ENCODE measurements at places on chromosomes 1 and 21.

GRCh38 chr1:205416322-205416721 lies 5.5 kb downstream of the LEMD1 start:
- DNase-seq = no peak

- no peak for DNase-seq
Measured at GRCh38 chr1:57064379-57065140, 98.7 kb upstream of the C8B start.

GRCh38 chr1:96487394-96487793 lies 234.2 kb upstream of the PTBP2 start:
- DNase-seq = no peak

GRCh38 chr1:170910273-170910672 lies 25.1 kb upstream of the MROH9 start:
- DNase-seq = no peak

- peak; percentile 13 for DNase-seq
Measured at GRCh38 chr1:52552236-52552504, 722 bp downstream of the TUT4 start.

DNA sequence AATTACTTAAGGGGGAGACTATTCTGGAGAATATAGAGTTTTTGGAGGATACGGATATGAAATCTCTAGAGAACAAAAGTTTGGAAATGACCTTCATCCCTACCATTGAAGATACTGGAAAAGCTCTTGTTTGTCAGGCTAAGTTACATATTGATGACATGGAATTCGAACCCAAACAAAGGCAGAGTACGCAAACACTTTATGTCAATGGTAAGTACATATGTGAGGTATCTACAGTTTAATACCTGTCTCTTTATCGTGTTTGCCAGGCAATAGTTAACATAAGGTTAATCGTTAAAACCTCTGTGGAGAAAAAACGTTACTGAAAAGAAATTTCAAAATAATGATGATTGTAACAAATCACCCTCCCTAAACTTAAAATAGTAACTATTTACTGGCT lies 11.8 kb downstream of the VCAM1 start:
- no peak for DNase-seq

DNA sequence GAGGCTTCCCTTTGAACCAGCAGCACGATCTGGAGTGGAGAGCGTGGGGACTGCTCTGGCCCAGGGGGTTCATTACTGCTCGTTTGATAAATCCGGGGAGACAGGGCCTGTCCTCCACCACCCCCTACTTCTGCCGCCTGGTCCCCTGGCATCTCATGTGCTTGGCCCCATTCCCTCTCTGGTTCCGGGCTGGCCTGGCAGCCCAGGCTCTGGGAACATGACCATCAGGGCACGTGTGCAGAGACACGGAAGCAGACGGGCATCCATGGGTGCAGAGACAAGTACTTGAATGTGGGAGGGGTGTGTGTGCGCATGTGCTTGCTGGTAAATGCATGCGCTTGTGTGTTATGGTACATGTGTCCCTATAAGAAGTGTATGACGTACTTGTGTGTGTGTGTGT lies 75.5 kb downstream of the KIRREL1 start:
- no peak for DNase-seq

DNA sequence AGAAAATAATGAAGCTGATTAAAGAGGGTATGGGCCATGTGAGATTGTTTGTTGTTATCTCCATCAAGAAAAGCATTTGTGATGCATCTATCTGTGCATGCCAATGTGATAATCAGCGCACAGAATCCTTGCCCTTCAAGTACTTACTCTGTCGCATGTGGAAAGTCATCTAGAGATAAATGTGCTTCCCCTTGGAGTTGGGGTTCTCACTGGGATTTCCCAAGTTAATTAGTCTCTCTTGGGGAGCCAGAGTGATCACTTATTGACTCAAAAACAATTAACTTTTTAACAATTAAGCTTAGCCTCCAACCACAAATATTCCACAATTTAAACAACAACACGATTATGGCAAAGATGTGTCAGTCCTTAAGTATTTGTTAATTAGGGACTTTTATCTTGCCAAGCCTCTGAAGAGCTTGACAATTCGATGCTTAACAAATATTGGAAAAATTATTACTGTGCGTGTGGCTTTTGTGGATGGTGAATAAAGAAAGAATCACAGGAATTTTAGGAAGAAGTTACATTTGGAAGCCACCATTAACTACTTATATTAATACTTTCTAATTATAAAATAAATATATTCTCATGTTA lies 17.5 kb downstream of the RHOU start:
- no peak for DNase-seq

DNA sequence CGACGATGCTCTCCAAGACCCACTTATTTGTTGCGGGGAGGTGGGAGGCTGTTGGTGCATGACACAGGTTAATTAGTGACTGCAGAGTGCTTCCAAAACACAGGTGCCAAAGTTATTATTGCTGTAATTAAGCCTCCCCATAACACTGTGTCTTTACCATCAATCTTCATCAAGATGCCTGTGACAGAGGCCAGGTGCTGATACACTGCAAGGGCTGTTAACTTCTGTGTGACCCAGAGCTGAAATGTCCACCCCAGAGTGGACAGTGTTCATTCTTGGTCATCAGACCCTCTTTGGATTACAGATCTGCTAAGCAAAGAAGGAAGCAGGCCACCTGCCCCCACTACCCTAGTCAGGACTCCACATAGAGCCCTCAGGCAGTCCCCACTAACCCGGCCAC lies 55.5 kb downstream of the CAPN8 start:
- no peak for DNase-seq

DNA sequence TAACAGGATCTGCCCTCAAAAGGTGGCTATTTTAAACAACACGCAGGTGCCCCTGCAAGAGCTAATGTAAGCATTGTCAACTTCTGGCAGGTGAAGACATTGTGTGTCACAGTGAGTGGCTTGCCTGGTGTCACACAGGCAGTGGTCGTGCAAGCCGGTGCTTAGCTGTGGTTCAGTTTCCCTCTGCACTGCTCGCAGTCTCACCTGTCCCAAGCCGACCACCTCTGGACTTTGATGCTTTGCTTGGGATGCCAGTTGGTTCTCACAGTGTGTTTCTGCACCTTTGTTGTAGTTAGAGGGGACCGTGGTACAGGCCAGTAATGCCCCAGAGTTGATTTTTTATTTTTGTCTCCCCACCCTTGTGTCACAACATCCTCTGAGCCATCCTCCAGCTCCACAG lies 85.2 kb downstream of the UCK2 start:
- no peak for DNase-seq

GRCh38 chr1:214234635-214235025 lies 46.3 kb upstream of the SMYD2 start:
- DNase-seq = no peak

- DNase-seq = no peak
Measured at GRCh38 chr1:15584489-15585363, at the start of gene AGMAT. TSS of gene AGMAT (minus strand) at chr1:15585051. CDS start at chr1:15584967, 84 bp downstream.

DNA sequence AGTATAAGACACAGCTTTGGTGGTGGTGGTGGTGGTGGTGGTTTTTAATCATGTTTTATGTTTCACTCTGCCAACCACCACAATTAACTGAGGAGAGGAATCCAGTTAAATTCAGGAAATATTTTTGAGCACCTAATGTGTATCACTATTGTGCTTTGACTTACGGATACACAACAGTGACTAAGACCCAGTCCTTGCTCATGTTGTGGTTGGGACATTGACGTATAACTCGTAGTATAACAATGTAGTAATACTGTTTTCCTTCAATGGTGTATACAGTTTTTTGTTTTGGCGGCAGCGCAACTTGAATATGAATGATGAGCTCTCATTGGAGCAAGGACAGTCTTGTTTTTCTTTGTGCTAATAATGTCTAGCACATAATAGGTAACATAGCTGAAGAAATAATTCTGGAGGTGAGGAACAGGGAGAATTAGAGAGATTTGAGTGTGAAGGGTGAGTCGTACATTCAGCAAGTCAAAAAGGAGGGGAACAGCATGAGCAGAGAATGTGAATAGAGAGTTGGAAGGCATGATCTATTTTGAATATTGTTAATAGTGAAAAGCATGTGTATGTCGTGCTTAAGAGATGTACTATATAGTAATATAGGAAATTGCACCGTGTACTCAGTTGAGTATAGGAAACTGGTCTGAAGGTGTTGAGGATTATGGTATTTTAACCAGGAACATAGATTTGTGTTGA lies 5.5 kb downstream of the CACYBP start:
- no peak for DNase-seq

DNA sequence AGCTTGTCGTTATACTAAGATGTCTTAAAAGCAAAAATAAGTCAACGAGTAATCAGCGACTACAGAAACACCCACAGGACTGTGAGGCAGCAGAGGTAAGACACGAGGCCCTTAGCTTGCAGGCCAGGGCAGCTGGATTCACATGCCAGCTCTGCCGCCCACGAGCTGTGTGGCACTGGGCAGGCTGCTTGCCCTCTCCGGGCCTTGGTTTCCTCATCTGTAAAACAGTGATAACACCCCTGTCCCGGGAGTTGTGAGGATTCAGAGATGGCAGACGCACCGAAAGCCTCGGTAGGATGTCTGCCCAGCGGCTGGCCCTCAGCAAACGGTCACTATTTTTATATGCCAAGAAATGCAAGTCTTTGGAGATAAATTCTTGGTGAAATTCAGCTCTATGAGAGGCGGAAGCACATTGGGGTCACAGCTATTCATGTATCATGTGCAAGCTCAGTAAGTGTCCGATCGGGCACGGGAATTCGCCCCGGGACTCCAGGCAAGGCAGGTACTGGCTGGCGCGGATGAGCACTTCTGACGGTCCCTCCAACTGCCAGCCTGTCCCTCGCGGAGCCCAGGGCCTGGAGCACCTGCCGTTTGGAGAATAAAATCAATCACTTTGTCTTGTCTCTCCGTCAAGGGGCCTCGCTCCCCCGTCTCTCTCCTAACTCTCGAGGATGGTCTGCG lies 1.1 kb downstream of the C2CD2 start:
- DNase-seq = no peak

DNA sequence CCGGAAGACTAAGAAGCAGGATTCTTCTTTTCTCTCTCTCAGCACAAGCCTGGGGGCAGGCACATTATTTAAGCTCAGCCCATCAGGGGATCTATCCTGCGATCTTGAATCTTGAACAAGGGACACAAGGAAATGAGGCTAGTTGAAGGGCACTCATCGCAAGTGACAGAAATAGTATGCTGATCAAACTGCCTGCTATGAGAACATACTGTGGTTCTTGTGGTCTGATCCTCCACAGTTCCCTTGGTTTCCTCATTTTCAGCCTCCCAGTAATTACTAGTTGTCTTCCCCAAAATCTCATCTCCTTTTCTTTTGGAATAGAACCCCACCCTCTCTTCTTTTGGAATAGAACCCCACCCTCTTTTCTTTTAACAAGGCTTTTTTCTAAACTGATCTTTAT lies 6.5 kb downstream of the ANKRD45 start:
- DNase-seq = no peak

- no peak for DNase-seq
Measured at GRCh38 chr1:201156346-201156745, 2.1 kb upstream of the TMEM9 start.

- no peak for DNase-seq
Measured at GRCh38 chr1:54091666-54092065, 38.3 kb downstream of the TCEANC2 start.

GRCh38 chr1:61566177-61566576 lies 158.8 kb downstream of the TM2D1 start:
- DNase-seq = no peak

GRCh38 chr1:202276081-202276715 lies 65.5 kb downstream of the UBE2T start:
- no peak for DNase-seq

- DNase-seq = no peak
Measured at GRCh38 chr1:54798769-54799641, 2.1 kb downstream of the TTC22 start.

DNA sequence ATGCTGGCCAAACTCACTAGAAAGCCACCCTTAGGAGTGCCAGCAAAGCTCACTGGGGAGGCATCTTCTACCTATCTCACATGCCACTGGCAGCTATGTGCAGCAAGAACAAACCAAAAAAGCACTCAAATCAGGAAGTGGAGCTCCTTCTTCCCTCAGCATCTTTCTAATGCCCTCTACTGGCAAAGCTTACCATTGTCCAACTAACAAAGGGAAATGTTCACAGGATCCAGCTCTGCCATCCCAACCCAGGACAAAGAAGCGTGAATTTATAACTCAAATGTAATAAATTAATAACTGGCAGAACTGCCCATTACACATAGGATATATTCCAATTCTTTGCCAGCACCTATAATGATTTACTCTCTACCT lies 38.9 kb downstream of the LEPR start:
- no peak for DNase-seq

DNA sequence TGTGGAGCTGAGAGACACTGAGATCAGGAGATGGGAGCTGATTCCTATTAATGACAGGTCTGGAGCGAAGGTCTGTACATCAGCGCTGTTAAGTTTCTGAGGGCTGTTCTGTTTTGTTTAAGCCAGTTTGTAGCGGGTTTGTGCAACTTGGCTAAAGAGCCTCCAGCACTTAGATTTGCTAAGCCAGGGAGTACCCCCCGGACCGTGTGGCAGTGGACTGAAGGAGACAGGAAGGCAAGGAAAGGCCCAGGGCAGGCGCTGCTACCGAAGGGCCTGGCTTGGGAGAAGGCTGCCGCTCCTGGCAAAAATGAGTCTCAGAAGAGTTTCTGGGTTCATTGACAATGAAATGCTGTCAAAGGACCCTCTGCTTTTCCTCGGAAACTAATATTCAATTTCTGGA lies 139.3 kb upstream of the ZNF644 start:
- DNase-seq = no peak

DNA sequence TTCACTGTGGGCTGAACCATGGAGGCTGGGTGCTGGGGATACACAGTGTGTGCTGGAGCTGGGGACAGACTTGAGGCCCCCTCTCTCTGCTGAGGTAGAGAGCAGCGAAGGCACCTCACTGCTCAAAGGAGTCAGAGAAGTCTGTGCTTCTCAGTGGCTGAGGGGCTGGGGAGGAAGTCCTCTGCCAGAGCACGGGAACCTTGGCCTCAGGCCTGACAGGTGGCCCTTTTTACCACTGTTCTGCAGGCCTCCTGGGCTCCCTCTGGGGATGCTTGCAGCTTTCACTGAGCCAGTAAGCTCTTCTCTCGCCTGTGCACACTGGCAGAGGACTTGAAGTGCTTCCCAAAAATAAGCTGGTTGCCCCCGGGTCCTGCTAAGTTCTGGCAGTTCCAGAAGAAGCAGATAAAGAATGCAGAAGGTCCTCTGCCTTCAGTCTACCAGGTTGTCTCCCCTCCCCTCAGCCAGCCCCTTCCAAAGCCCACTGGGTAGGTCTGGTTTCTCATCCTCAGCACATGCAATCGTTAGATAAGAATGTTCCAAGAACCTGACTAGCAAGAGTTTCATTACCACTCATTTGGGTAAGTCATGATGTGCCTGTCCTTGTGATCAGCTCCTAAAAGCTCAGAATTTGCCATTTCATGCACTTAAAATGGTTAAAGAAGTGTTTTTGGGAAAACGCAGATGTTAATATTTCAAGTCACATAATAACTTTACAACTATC lies 53.9 kb downstream of the TENT5C start:
- DNase-seq = no peak

DNA sequence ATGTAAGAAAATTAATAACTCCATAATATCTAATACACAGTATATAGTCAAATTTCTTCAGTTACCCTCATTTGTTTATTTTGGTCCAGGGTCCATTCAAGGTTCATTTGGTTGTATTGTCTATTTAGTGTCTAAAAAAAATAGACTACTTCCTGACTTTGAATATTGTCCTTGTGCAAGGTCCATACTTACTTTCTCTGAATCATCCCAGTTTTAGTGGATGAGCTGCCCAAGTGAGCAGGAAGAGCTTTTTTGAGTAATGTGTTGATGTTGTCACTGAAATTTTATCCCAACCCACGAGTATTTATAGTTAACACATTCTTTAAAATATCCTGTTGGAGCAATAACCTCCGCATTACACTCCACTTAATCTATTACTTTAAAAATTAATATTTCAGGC lies 45.6 kb upstream of the FASLG start:
- DNase-seq = no peak

- DNase-seq = no peak
Measured at GRCh38 chr1:193308438-193308837, 122.0 kb upstream of the B3GALT2 start.

All from amniotic stem cell (primary cell).